Stimulated activated CD8-positive, alpha-beta memory T cell treated with anti-CD3 and anti-CD28 coated beads, Interleukin-15, amount 100 ng/mL, for 48 hours (primary cell): ENCODE measurements at places on chromosomes 6 and 20.

GRCh38 chr6:125377621-125378020 lies 75.9 kb upstream of the HDDC2 start:
- DNase-seq = no peak

GRCh38 chr6:3053231-3053508 lies 15.1 kb upstream of the RIPK1 start:
- DNase-seq = no peak

GRCh38 chr20:53769041-53769440 lies 175.4 kb upstream of the ZNF217 start:
- no peak for DNase-seq

DNA sequence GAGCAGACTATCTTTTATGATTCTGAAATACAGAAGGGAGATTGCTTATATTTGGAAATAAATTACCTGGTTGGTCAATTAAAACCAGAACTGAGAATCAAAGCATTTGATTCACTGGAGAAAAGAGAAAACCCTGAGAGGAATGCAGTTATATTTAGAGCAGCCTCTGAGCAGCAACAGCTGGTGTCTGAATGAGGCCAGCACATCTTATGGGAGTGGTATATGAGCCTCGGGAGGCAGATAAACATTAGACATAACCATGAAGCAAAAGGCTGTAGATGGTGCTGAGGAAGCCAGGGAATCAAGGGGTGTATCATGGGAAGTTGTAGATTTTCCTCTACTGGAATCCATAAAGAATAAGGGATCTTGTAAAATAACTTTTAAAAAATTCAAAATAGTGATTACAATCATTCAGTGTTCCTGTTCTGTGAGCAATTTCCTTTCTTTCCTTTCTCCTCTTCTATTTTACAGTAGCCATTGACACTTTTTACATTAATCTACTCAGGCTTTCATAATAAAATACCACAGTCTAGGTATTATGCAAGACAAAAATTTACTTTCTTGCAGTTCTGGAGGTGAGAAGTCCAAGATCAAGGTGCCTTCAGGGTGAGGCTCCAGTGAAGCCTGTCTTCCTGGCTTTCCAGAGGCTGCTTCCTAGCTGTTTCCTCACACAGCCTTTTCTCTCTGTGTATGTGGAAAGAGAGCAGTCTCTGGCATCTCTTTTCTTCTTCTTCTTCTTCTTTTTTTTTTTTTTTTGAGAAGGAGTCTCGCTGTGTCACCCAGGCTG lies 32.8 kb upstream of the ENPP5 start:
- no peak for DNase-seq

DNA sequence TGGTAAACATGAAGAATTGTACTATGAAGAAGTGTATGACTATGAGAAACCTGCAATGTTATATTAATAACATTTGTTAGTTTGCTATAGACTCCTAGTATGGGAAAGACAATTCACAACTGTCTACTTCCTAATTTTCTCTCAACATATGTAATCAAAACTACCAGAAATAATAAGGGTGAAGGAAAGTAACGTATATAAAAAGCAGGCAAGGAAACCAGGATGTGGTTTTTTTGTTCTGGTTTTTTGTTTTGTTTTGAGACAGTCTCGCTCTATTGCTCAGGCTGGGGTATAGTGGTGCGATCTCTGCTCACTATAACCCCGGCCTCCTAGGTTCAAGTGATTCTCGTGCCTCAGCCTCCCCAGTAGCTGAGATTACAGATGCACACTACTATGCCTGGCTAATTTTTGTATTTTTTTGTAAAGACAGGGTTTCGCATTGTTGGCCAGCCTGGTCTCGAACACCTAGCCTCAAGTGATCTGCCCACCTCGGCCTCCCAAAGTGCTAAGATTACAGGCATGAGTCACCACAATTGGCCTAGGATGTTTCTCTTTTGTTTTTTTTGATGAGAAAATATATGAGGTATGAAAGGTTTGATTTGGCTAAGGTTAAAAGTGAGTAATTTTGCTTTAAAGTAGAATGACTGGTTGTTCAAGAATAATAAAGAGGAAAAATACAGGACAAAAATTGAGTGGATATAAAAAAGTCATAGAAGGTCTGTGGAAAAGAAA lies 83.1 kb downstream of the PTCHD4 start:
- DNase-seq = no peak

- no peak for DNase-seq
Observed at GRCh38 chr6:108561742-108562502, 1.2 kb downstream of the FOXO3 start.

GRCh38 chr20:14984768-14985622 lies 647.6 kb upstream of the FLRT3 start:
- DNase-seq = no peak

GRCh38 chr20:47551222-47551621 lies 49.5 kb downstream of the NCOA3 start:
- no peak for DNase-seq

- no peak for DNase-seq
Observed at GRCh38 chr6:29760328-29760727, 37.1 kb downstream of the HLA-F start.

DNA sequence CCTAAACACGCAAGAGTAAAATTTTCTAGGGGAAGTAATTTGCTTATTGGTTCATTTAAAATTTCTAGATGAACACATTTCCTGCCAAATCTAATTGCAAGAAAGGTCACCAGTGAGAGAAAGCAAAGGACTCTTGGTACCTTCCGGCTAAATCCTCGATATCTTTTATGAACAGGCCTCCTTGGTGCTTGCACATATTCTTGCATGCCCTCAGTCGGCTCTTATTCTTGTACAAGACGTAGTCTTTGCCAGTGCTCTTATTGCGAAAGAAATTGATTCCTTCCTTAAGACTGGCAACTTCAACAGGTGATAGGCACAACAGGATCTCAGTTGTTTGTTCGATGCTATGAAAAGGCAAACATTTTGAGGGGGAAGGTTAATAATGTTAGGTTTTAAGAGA lies 141.7 kb upstream of the CARMIL1 start:
- no peak for DNase-seq

DNA sequence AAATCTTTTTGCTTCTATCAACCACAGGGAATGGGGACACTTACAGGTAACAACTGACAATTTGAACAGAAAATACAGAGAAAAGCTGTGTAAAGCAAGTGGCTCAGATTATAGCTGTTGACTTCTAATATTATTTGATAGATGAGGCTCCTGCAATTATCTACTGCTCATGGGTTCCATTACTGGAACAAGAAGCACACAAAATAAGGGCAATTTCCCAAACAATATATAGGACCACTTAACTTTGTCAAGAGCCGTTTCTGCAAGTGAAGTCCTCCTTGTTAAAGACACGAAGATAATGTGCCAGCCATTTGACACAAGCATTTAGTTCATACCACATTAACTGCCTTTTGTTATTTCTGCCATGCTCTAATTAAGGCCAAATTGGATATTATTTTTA lies 315.5 kb upstream of the ARID1B start:
- DNase-seq = no peak

- no peak for DNase-seq
Observed at GRCh38 chr20:60632391-60633262, 619.4 kb upstream of the CDH4 start.

DNA sequence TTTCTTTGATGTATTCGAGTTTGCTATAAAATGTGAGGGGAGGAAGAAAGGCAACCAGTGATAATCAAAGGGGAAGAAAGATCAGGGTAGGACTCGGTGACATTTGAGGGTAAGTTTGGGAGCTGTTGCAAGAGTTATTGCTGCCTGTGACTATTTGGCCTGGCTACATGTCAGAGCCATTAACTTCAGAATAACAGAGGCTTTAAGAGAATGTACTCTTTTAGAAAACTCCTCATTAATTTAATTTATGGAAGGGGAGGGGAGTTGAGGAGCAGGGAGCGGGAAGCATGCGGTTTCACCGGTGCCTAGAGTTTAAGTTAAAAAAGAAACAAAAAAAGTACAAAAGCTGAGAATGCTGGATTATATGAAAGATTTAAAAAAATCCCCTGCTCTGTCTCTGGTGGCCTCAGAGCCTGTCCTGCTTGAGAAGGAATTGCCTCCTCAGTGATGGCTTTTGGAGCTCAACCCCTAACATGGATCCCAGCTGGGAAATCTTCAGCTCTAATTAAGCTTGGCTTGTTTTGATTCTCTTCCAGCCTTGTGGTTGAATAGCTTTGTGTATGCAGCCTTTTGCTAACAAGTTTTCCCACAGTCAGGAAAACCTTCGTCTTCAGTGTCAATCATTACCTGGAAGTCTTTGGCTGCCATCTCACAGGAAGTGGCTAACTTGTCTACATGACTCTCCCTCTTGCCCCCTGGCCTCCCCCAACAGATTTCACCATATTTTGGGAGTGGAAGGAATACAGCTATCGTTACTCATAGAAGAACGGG lies 238.2 kb downstream of the SOX4 start:
- DNase-seq = no peak

DNA sequence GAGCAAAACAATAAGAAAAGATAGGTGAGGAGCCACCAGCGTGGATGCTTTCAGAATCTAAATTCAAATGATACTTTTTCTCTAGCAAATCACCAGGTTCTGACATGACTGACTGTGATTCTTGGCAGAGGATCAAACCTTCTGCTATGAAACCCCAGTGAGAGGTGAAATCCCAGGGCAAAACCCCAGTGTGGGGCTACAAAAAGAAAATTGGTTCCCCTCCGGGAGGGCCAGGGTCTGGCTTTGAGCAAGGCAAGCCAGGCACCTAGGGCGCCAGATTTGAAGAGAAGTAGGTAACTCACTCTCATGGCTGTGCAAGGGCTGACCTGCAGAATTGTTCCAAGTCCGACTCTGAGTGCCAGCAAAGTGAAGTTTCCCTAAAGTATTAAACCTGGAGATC lies 20.2 kb upstream of the RALGAPA2 start:
- DNase-seq = no peak

GRCh38 chr6:51398064-51398705 lies 579.5 kb downstream of the TFAP2B start:
- DNase-seq = no peak

DNA sequence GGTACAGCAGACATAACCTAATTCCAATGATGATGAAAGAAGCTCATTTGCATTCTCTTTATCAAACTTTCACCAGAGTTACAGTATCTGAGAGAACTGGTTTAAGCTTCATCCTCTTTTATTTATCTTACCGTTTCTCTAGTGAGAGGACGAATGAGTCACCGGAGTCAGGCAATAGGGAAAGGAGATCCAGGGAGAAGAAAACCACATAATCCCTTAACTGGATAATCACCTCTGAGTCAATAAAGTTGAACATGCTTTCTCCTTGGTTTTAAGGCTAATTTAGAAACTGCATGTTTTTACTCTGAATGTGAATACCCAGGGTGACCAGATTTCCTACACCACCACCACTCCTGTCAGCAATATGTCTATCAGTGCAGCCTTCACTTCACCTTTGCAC lies 313.7 kb upstream of the TBX18 start:
- no peak for DNase-seq

- no peak for DNase-seq
Observed at GRCh38 chr6:147903931-147904330, 395.4 kb downstream of the SAMD5 start.

DNA sequence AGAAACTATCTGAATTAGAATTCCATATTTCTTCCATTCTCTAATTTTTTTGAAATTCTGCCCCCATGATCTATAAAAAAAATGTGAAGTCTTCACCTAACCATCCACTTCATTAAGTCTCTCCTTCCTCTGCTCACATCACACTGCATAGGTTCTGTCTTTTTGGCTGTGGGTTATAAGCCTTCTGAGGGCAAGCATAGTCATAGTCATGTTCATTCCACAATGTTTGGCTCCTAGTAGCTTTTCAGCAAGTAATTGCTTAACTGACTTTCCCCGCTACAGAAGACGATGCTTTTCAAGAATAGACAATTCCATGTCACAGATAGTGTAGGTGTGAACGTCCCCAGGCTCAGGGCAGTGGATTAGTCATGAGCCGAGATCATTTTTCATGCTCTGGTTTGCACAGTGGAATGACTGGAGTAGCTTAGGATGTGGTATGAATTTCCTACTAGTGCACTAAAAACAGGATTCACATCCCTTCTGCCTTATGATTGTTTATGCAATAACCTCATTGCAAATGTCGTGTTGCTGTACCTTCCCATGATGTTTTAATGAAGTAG lies 29.1 kb downstream of the WRNIP1 start:
- no peak for DNase-seq

DNA sequence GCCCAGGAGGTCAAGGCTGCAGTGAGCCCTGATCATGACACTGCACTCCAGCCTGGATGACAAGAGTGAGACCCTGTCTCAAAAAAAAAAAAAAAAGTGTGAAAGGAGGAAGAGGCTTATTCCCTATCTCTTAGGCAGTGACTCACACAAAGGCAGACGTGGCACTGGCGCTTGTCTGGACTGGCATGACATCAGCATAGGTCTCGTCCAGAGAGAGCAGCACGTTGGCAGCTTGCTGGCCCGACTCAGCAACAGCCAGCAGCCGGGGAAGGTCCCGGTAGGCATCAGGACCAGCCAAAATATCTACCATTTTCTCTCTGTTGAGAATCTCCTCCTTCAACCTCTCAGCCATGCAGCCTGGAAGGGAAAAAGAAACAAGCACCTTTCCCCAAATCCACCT lies 14.1 kb downstream of the CDK5RAP1 start:
- DNase-seq = no peak

GRCh38 chr6:7004581-7005297 lies 103.0 kb upstream of the RREB1 start:
- DNase-seq = no peak

DNA sequence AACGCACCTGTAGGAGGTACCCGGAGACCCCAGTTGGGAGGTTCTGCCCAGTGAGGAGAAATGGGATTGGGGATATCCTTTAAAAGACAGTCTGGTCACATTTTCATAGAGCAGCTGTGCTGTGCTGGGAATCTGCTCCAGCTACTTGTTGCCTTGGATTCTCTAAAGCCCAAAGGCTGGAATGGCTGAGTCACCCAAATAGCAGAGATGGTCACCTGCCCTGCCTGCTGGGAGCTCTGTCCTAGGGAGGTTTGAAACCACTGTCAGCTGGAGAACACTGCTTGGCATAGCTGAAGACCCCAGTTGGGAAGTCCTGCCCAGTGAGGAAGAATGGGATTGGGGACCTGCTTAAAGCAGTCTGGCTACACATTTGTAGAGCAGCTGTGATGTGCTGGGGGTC lies 34.8 kb upstream of the TFB1M start:
- no peak for DNase-seq

GRCh38 chr20:25038103-25038410 lies 19.9 kb downstream of the ACSS1 start:
- no peak for DNase-seq

GRCh38 chr6:12848964-12849808 lies 132.6 kb downstream of the PHACTR1 start:
- DNase-seq = no peak

- DNase-seq = no peak
Observed at GRCh38 chr20:43843096-43843964, 71.3 kb upstream of the TOX2 start.

DNA sequence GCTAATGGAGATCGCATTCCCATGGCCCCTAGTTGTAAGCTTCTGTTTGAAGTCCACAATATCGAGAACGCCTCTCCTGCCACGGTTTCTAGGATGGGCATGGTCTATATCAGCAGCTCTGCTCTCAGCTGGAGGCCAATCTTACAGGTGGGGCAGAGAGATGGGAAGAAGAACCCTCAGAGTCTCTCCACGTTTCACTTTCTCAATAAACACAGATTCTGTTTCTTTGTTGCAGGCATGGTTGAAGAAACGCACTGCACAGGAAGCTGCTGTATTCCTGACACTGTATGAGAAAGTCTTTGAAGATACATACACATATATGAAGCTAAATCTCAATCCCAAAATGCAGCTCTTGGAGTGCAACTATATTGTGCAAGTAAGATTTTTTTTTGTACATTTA lies 157.9 kb downstream of the DNAH8 start:
- DNase-seq = no peak

- DNase-seq = no peak
Observed at GRCh38 chr6:156407334-156407733, 369.8 kb upstream of the ARID1B start.
